Endothelial cell (in vitro differentiated cells): ENCODE measurements at places on chromosomes 5 and 9.

GRCh38 chr9:121807823-121808278 lies 156.4 kb downstream of the DAB2IP start:
- DNase-seq, result no peak

GRCh38 chr5:87120518-87121303 lies 147.0 kb upstream of the RASA1 start:
- no peak for DNase-seq

GRCh38 chr9:134678206-134678605 lies 36.6 kb downstream of the COL5A1 start:
- DNase-seq, result no peak

DNA sequence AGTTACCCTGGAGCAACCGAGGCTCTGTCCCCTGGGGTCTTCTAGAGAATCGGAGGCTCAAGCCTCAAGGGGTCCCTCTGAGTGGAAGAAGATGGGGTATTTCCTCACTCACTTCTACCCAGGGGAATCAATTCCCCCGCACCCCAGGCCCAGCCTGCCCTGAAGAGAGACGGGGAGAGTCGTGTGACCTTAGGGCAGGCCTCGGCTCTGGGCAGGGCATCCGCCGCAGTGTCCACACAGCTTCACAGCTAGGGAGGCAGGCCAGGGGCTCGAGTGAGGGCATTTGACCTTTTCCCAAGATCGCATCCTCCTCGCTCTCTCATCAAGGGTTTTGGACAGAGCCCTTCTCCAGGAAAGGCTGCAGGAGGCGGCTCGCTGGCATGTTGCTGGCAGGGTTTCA lies 57.9 kb upstream of the CNOT6 start:
- DNase-seq, result no peak

- no peak for DNase-seq
Measured at GRCh38 chr9:86308687-86309086, 26.3 kb upstream of the ISCA1 start.

DNA sequence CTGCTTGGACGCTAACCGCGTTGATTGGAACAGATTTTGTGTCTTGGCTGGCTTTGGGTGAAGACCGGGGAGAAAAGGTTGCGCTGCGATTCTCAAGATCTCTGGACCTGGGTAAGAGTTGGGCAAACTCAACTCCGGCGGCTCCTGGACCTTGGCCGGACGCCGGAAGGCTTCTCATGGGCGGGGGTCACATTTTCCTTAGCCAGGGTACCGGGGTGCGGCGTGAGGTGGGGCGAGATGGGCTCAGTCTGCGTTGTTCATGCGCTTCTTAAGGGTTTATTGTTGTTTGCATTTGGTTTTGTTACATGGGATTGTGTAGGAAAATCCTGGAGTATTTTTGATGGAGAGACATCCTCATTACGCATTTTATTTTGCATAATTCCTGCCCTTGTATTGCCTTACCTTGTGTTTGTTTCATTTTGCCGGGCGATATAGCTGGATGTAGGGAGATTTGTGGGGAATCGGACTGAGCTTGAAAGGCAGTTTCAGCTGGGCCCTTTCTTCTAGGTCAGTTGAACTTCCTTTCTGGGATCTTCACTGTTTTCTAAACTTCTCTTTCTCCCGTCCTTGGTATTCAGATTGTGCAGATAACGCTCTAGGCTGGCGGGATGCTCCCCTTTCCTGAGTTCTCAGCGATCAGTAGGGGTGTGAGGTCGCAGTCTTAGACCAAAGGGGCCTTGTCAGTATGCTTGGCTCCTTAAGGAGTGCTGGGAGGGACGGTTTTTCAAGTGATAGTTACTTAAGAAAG lies 524 bp downstream of the MEGF10 start:
- no peak for DNase-seq

- DNase-seq, result no peak
Measured at GRCh38 chr9:37555786-37556185, 20.4 kb downstream of the FBXO10 start.

- DNase-seq, result no peak
Measured at GRCh38 chr9:87276327-87276841, 221.3 kb upstream of the DAPK1 start.

DNA sequence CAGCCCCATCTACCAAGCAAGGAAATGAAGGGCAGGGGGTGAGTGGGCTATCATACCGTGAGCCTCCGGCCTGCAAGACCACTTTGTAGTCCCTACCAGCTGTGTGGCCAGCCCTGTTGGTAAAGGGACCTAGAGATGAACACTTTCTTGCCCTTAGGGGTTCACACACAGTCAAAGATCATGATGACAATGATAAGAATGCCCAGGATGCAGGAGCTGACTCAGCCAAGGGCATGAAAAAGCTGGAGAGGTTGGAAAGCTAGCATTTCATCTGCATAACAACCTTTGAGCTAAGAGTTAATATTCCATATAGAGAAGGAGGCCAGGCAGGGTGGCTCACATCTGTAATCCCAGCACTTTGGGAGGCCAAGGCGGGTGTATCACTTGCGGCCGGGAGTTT lies 19.2 kb upstream of the FGFR4 start:
- no peak for DNase-seq

GRCh38 chr5:29085142-29085541 lies 2046.8 kb upstream of the CDH9 start:
- DNase-seq, result no peak

DNA sequence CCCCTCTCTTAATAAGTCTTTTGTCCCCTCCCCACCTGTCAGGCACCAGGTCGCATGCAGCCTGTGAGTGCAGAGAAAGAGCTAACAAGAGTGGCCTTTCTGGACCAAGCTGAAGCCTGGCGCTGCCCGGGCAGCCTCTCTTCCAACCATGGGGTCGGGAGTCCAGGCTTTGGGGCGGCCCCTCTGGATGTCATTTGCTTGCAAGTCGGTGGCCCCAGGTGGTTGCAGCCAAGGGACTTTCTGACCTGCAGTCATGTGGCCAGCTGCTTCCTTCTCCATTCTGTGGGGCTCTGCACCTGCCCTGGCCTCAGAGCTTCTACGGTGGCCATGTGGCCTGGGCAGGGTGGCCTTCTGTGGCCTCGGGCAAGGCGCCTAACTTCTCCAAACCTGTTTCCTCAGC lies 159.7 kb downstream of the DAB2IP start:
- no peak for DNase-seq

- DNase-seq, result no peak
Measured at GRCh38 chr5:169805937-169806700, 169.0 kb downstream of the DOCK2 start.

- no peak for DNase-seq
Measured at GRCh38 chr5:132002757-132003156, 8.7 kb downstream of the ACSL6 start.

DNA sequence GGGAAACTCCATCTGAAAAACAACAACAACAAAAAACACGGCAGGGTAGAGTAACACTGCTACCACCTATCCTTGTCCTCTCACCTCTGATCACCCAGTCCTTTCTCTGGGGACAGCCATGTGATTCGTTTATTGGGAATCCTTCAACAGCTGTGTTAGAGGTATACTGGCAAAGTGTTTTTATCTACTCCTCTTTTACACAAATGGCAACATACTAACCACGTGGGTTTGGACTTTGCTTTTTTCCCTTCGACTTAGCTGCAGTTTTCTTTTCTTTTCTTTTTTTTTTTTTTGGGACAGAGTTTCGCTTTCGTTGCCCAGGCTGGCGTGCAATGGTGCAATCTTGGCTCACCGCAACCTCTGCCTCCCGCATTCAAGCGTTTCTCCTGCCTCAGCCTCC lies 11.2 kb upstream of the SET start:
- no peak for DNase-seq

DNA sequence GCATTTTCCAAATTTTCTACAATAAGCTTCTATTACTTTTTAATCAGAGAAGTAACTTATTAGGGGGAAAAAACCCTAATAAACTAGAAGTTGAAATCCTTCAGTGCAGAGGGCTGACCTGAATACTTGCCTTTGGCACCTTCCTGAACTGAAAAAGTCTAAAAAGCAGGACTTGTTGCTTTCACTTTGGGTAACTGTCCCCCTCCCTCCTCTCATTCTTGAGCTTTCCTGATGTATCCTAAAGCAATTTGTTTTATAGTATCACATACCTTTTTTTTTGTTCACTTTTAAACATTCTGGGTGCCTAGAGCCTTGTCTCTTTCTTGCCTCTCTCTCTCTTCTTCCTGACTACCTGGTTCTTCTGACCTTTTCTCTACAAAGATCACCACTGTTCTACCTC lies 64.0 kb upstream of the ERBIN start:
- DNase-seq, result no peak

- DNase-seq, result no peak
Measured at GRCh38 chr9:71680189-71680980, 87.9 kb downstream of the CEMIP2 start.

GRCh38 chr9:38331141-38331540 lies 61.4 kb upstream of the ALDH1B1 start:
- no peak for DNase-seq

GRCh38 chr5:119406551-119407110 lies 45.7 kb upstream of the HSD17B4 start:
- no peak for DNase-seq

DNA sequence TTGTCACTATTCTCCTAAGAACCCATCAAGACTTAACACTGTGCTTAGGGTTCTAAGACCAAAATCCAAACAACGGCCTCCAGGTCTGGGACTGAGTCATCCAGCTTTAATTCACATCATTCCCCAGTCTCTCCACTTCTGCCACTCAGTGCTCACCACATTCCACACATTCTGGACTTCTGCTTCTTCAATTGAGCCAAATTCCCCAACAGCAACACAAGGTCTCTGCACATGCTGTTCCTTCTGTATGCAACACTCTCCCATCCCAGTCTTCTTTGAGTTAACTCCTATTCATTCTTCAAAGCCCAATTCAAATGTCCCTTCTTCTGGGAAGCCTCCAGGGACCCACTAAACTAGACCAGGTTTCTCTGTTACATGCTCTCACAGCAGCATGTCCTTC lies 97.8 kb downstream of the GPR21 start:
- DNase-seq, result no peak

DNA sequence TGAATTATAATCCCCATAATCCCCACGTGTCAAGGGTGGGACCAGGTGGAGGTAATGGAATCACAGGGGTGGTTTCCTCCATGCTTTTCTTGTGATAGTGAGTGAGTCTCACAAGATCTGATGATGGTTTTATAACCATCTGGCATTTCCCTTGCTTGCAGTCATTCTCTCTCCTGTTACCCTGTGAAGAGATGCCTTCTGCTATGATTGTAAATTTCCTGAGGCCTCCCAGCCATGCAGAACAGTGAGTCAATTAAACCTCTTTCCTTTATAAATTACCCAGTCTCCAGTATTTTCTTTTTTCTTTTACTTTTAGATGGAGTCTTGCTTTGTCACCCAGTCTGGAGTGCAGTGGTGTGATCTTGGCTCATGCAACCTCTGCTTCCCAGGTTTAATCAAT lies 182.7 kb upstream of the SEMA6A start:
- DNase-seq, result no peak

DNA sequence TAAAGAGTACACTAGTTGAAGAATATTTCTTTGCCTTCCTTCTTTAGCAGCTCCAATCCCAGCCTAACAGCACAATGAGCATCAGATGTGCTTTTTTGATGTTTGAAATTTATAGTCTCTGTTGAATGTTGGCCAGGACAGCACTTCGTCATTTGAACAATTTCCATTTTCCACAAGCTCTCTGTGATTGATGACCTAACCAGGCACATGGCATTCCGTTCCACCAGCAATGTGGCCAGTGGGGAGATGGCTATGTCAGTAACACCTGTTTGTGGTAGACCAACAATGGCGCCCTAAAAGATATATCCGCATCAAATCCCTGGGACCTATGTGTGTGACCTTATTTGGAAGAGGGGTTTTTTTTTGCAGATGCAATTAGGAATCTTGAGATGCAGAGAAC lies 66.8 kb downstream of the PALM2AKAP2 start:
- DNase-seq, result no peak

DNA sequence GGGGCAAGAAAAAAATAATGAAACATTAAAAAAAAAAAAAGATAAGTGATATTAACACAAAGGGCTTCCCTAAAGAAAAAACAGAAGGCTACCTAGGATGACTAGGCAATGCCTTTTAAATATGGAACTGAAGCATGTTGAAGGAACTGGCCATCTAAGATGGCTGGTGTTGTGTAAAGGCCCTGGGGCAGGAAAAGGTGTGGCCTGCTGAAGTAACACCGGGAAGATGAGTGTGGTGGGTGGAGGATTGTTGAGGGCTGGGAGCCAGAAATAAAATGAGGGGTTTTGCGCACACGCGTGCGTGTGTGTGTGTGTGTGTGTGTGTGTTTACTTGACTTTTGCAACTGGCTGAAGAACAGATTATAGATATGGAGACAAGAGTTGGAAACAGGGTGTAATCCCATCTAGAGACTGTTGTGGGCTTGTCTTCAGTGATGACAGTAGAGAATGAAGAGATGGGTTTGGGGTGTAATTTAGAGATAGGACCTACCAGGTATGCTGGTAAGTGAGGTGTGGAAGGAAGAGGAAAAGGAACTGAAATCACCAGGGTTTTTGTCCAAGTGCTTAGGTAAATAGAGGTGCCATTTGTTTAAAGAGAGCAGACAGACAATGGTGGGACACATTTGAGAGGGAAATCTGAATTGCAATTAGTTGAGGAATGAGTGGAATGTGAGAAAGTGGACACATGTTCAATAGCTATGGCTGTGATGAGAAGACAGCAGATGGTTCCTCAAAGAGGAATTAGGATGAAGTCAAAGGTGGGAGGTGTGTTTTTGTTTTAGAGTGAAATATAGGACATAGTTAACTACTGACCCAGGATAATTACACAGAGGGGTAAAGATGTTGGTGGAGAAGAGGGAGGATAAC lies 33.9 kb downstream of the RAD23B start:
- no peak for DNase-seq

GRCh38 chr9:124110307-124110915 lies 98.8 kb downstream of the LHX2 start:
- peak; percentile 80 for DNase-seq

- DNase-seq, result no peak
Measured at GRCh38 chr5:78811866-78812265, 163.3 kb upstream of the LHFPL2 start.

- peak; percentile 46 for DNase-seq
Measured at GRCh38 chr5:121503111-121503840, 348.4 kb upstream of the FTMT start.

GRCh38 chr9:69324549-69325401 lies at the start of gene ENTREP1:
ENTREP1 (plus strand) TSS chr9:69325215; CDS start chr9:69325310, 95 bp downstream.
- DNase-seq, result peak; percentile 61

DNA sequence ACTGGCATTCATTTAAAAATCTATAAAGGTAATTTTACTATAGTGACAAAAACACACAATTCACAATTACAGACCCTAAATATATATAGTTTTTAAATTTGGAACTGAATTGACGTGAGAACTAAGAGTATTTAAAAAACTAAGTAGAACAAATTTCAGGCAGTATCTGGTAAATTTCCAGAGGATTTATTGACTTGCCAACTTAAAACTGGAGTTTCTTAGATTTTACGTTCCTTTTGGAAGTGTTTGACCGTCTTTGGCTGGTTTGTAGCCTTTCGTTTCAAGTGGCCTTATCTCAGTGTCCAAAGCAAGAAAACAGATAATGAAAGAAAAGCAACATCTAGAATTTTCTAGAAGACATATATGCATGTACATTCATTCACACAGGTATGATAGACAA lies 234.4 kb upstream of the VLDLR start:
- no peak for DNase-seq

DNA sequence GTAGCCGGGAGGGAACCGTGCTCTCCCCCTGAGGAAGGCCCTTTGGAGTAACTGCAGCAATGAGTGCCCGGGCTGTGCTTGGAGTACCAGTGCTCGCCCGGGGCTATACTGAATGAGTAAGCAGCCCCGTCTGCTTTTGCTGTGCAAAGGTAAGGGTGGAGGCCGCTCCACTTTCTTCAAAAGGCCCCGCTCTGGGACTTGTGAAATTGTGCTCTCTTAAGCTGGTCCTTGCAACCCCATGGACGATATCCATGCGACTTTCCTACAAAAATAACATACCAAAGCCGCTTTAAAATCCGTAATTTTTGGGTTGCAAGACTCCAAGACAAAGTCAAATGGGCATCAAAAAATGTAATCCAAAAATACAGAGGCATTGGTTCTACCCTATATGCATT lies 578 bp upstream of the TNFAIP8 start:
- no peak for DNase-seq
